ENCODE measurements at places on chromosomes 3 and 15. TPM values are rescaled to one million over a fixed set of nuclear protein-coding genes. Genes with fewer than 3 reads are reported as not detected.

GRCh38 chr3:184467171-184467570 lies 87.3 kb downstream of the CHRD start:
- DNase-seq: peak; percentile 83

DNA sequence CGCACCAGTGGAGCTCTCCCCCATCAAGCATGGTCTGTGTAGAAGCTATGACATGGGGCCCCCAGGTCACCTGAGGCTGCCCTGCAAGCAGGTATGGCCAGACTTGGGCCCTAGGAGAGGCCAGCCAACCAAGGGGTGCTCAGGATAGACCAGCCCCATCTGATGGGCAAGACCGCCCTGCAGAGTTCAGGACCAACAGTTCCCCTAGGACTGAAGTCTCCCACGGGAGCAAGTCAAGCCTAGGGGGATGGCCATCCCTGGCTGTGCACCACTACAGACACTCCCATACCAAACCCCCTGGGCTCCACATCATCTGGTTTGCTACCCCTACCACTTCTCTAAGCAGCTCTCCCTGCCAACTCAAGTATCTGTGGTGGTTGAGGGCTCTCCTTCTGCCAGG lies 142.2 kb upstream of the MANF start:
- DNase-seq: no peak

UMPS gene
- total RNA-seq: 13.3 TPM

CPNE9 gene
- not detected for total RNA-seq

GRCh38 chr3:169610888-169611291 lies 52.6 kb downstream of the MECOM start:
- no peak for DNase-seq

DNA sequence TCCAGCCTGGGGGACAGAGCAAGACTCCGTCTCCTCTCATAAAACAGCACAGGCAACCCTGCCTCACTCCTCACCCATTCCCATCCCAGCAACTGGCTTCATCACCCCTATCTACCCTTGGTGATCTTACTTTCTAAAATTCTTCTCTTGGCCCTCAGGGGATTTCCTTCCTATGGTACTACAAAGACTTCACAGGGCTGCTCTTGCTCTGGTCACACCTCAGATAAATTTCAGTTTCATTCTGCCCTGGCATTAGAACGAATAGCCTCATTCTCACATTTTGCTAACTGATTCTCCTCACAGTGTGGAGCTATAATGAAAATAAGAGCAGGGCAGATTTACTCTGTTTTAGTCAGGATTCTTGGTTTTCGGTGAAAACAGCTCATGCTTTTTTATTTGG lies 22.1 kb upstream of the CRBN start:
- DNase-seq: no peak

DNA sequence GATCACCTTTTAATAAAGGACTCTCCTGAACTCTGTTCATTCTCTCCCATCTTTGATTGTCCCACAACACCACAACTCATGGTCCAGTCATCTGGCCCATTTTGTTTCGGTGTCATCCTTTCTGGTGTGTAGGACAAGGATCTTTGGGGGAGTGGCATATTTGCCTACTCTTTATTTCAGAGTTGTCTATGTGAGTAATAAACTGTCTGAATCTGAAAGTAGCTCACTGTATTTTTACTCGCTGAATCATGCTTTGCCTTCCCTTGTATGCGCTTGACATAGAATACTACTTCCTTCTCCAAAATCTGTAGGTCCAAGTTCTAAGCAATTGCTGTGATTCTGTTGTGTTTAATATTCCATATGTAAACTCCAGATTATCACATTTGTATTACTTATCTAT lies 29.9 kb upstream of the NOX5 start:
- DNase-seq: no peak

PPARG gene
- 28.5 TPM for total RNA-seq

DAPK2 gene
- total RNA-seq: 50.3 TPM

All from vagina (tissue), 2 donors.